ENCODE measurements at places on chromosomes 6 and 20.

DNA sequence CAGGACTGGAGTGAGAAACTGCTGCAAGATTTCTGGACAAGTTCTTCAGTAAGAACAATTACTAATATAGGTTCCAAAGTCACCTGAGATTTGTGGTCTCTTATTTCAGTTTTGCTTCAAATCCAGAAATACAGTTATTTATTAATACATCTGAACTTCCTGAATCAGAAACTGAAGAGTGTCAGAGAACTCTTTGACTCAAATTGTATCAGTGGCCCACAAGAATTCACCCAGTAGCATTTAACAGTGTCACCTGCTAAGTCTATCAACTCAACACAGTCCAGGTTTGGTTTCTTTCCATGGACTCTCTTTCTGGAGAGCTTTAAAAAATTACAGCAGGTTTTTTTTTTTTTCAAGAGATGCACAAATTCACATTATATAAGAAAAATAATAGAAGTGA lies 18.8 kb upstream of the NHSL1 start:
- no peak for DNase-seq

DNA sequence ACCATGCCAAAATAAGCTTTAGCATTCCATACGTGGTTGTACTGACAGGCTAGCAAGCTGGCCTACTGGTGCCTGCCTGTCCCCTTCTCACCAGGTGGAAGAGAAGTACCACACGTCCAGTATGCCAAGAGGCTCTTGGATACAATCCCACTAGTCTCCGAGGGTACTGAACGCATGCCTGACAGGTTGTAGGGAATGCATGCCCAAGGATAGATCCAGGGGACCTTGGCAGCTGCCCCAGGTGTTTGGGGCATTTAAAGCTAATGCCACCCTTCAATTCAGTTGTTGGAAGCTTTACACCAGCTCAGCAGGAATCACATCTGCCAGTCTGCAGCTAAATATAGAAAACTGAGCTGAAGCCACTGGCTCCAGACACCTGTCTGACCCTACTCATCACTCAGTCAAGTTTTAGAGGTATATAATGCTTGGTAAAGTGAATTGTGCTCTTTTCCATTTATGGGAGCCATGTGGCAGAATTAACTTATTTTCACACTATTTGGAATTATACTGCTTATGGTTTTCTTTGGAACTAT lies 4.9 kb downstream of the TUBB2B start:
- no peak for DNase-seq

DNA sequence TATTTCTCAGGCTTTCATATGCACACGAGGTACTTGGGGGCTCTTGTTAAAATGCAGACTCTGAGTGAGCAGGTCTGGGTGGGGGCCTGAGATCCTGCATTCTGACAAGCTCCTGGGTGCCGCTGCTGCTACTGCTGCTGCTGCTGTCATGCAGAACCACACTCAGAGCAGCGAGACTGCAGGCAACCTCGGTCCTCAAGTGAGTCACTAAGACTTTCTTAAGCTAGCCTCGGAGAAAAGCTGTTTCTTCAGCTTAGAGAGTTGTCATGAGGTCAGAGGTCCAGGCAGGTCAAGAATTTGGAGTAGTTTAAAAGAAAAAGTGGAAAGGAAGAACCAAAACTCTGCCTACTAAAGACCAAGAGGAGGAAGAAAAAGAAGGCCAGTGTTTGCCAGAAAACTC lies 92.9 kb downstream of the SPTLC3 start:
- no peak for DNase-seq

GRCh38 chr6:139257821-139258398 lies 33.9 kb downstream of the TXLNB start:
- DNase-seq, result no peak

GRCh38 chr6:136550045-136550329 lies 235 bp downstream of the MAP7 start:
- no peak for DNase-seq

GRCh38 chr6:79455446-79455845 lies 81.8 kb downstream of the LCA5 start:
- no peak for DNase-seq

DNA sequence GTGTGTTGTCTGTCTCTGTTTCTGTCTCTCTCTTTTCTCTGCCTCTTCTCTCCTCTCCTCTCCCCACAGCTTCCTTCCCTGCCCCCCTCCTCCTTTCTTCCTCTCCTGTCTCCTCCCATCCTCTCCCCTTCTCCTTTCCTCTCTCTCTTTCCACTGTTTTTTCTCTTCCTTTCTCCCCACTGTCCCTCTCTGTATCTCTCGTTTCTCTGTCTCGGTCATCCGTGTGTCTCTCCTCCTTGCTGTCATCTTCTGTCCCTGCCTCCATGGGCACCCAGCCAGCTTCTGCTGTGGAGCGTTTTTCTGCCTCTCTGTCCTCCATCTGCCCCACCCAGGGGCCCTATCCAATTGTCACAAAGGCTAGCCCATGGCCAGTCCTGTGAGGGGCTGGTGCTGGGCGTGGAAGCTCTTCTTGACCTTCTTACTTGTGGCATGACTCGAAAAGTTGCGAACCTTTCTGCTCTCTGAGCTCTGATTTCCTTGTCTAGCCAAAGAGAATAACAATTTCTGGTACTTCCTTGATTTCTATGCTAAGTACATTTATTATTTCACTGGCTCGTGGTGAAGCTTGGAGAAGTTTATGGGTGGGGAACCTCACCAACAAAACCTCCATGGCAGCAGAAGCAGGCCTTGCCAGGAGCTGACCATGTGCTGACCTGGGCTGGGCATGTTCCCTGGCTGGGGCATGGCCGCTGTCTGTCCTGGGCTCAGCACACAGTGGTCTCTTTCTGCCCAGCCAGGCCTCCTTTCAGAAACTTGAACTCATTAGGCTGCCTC lies 69.3 kb downstream of the CEBPB start:
- no peak for DNase-seq

DNA sequence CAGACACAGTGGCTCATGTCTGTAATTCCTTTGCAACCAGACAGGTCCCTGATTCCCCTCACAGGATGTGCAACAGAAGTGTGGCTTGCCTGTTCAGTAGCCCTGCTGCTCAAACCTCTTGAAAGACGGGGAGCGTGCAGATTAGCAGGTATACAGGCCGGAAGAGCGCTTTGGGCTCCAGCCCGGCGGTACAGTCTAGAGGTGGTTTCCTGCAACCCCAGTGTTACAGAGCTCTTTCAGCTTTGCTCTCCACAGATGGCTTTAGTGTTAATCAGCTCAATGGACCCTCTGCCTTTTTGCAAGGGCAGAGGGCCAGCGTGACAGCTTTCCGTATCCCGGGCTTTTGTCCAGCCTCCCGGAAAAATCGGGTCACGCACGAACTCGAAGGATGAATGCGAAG lies 67.2 kb upstream of the TNFRSF21 start:
- no peak for DNase-seq

DNA sequence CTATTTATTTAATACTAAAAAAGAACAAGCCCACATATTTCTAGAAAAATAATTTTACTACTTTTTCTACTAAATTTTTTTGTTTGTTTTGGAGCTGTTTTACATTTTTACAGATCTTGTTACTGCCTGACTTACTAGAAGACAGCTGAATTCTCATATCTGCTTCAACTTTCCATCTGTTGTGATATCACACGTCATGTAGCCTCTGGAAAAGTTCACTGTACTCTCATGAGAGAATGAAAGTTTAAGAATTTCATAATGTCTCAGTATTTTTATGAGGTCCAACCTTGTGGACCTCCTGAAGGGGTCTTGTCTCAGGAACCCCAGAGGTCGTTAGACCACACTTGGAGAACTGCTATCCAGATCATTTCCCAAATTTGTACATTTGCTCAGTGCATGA lies 81.7 kb upstream of the MTHFD1L start:
- no peak for DNase-seq

- no peak for DNase-seq
Measured at GRCh38 chr6:11973238-11973637, 38.9 kb upstream of the HIVEP1 start.

DNA sequence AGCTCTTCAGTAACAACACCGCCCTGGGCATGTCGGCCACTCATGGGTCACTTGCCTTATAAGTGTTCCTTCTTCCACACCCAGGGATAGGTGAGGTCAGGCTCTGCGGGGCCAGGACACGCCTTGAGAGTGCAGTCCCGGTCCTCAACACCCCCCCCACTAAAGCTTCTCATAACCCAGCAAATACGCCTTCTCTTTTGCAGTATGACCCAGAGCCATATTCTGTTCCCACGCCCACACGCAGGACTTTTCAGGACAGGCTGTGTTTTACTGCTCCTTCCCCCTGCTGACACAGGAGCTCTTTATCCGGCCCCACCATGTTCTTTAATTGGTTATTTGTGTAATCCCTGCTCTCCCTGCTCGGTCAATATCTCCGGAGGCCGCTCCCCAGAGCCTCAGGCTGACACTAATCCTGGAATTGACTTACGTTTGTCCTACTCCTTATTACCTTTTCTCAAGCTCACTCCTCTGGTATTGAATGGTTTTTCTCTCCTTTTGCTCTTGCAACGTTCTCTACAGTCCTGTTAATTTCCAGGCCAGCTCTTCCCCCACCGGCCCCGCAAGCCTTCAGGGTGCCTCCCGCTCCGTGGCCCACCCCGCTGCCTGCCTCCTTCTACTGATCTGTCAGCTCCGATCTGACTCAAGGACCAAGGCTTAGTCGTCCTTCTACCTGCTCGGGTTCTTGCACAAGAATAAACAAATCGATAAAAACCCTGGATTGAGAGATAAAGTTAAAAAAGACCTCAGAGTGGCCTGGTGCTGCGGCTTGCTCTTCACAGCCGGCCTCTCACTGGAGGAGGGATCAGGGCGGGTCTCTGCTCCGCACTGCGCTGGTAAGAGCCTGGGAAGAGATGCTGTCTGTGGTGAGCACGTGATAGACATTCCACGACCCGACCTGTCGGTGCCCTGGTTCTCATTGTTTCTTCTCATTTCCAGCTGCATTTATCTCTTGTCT lies 357.5 kb downstream of the ZFAND3 start:
- no peak for DNase-seq

DNA sequence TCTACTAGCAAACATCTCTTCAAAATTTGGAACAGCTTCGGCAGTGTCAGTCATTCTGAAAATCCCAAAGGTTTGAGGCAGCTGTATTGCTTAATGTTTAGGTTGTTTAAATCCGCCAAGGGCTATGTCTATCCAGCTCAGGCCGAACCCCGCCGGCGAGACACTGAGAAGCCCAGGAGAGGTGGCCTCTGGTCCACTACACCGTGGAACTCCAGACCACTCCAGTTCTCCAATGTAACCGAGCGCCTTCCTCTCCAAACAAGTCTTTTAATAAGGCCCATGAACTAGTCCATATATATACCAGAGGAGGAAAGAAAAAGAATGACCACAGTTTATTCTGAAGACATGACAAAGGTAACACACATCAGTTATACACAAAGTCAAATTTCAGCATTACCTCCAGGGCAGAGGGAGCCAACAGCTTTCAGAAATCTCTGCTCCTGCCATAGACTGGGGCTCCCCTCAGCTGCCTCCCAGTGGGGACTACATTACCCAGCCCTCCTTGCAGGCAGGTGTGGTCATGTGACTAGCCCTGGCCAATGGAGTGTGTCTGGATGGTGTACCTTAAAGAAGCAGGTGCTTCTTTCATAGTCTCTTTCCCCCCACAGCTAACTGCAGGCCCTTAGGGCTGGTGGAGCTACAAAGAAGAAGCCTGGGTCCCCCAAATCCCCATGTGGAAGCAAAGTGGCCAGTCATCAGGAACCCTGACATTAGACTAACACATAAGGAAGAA lies at the start of gene RAMACL:
Gene RAMACL (minus strand): TSS at position 255 of the 733 bp plus-strand sequence. CDS start 201 bp downstream, at position 54.
- no peak for DNase-seq

GRCh38 chr6:10749734-10750133 lies 2.1 kb downstream of the TMEM14B start:
- no peak for DNase-seq

GRCh38 chr6:43052842-43053544 lies 658 bp downstream of the CUL7 start:
- DNase-seq, result no peak

GRCh38 chr6:166473886-166474571 lies 91.3 kb upstream of the MPC1 start:
- no peak for DNase-seq

DNA sequence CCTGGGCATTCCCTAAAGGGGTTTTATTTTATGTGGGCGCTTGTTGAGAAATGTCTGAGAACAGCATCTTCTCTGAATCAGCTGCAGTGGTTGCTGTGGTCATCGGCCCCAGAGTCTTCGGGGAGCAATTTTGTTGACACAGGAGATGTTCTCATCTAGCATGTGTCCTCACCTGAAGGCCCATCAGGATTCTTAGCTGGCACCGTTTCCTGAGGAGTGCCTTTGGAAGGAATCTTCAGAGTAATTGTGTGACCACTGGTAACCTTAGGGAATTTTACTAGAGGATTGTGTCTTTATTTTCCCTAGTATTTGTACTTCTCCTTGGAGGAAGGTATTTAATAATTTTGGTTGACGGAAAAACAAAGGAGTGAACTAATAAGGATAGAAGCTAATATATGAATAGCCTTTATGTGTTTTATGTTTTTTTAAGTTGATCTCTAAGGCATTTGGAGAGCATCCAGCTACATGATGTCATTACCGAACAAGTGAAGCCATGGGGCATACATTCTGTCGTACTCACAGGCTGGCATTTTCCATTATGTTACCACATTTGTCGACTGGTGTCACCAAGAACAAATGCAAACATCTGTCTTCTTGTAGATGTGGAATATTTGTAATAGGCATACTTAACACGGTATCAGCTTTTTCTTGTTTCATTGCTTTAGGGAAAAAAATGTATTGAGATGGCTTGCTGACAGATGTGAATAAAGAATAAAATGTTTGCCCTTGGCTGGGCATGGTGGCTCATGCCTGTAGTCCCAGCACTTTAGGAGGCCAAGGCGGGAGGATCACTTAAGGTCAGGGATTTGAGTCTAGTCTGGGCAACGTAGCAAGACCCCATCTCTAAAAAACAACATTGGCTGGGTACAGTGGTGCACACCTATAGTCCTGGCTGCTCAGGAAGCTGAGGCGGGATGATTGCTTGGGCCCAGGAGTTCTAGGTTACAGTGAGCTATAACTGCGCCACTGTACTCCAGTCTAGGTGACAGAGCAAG lies 41.9 kb downstream of the TULP4 start:
- no peak for DNase-seq

DNA sequence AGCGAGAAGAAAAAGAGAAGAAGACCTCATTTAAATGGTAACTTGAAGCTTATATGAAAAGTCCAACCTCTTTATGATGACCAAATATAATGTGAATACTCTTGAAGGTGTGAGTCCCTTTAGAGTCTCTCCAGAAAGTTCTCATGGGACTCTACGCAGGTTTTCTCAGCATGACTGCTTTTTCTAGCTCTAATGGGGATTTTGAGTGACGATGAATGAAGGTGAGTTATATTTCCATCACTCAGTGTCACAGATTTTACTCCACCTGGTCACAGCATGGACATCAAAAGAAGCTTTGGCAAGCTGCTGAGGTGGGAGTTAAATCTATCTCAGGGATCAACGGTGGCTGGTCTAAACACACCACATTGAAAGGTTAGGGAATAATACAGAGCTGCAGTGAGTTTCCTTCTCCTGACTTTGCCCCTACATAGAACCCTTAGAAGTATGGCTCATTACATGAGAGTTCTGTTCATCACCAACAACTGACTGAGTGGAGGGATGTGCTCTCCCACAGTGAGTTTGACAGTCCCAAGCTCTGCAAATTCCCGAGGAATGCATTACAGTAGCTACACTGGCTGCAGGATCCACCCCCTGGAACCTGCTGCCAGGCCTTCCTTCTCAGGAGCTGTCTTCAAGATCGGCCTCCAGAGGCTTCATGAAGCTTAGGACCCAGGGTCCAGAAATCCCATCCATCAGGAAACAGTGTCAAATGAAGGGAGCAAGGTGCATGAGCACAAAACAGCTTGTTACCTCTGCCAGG lies 126.8 kb downstream of the FOXC1 start:
- no peak for DNase-seq

Data from GOT3 (cell line).